ENCODE measurements at places on chromosomes 4 and X. TPM values are rescaled to one million over a fixed set of nuclear protein-coding genes. Genes with fewer than 3 reads are reported as not detected.

DNA sequence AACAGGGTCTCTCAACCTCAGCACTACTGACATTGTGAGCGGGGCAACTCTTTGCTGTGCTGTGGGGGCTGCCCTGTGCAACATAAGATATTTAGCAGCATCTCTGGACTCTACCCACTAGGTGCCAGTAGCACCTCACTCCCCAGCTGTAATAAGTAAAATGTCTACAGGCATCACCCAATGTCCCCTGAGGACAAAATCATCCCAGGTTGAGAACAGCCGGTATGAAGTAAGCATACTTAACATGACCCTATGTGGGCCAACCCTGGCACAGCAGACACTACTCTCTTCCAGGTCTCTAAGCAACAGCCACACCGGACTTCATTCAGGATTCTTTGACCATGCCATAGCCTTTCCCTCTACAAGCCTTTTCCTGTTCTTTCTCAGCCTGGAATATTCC is 10.5 kb upstream of the MGST2 start:
- peak; percentile 11 for DNase-seq

CXCL13 gene
- not detected for total RNA-seq

GRCh38 chr4:184756399-184756798 is 22.5 kb upstream of the CENPU start:
- no peak for DNase-seq

DNA sequence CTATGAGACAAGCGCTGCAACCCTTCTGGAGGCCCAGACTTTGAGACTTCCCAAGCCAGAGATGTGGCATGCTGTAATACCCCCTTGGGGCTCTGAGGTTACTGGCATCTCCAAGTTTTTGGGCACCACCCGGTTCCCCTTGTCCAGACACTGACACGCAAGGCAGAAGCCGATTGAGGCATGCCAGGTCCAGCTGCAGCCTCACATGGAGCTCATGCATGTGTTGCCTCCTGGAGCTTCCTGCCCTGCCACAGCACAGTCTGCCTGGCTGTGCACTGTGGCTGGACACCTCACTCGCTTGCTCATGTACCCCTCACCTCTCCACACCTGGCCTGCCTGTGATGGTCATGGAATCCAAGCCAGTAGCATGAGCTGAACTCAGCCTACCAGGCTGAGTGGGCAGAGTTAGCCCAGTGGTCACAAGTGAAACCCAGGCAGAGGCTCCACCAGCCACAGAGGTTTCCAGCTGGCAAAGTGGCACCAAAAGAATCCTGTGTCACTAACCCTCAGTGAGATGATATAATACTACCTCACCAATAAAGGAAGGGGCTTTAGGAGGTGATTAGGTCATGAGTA is 789.2 kb upstream of the INTU start:
- no peak for DNase-seq

GPR101 gene
- total RNA-seq = not detected

- DNase-seq = no peak
Measured at GRCh38 chrX:63784346-63784901, 590 bp downstream of the ARHGEF9 start.

DNA sequence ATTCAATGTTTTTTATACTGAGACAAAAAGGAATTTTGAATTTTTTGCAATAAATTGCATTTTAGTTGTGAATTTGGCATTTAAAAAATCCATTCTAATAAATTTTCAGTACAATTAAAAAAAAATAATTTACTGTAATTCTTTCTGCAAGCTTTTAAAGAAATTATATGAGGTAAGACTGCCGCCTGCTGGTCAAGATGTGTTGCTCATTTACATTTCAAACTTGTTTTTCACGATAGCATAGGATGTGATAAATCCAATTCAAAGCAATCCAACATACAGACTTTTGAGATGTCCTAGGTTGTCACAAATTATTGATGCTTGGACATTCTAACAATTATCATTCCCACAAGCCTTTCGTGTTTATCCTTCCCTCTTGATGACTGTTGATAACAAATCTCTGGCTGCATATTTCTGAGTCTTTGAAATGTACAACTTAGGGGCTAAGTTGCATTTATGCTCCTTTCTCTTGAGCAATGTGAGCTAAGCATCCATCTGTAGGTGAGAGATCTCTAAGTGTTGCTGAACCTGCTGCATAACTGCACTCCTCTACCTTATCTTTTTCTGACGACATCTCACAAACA is 21.7 kb upstream of the MFAP3L start:
- peak; percentile 18 for DNase-seq
